ENCODE measurements at places on chromosomes 11 and 22.
A peak's percentile ranks its signal among the peaks of the same experiment; 100 is the strongest.

GRCh38 chr11:73176145-73176873 lies 34.2 kb upstream of the FCHSD2 start:
- no peak for DNase-seq

- DNase-seq: no peak
These were observed 62.3 kb downstream of the DEUP1 start for GRCh38 chr11:93392867-93393266.

- DNase-seq: peak; percentile 66
These were observed 137.1 kb downstream of the CTTN start for GRCh38 chr11:70535191-70535971.

DNA sequence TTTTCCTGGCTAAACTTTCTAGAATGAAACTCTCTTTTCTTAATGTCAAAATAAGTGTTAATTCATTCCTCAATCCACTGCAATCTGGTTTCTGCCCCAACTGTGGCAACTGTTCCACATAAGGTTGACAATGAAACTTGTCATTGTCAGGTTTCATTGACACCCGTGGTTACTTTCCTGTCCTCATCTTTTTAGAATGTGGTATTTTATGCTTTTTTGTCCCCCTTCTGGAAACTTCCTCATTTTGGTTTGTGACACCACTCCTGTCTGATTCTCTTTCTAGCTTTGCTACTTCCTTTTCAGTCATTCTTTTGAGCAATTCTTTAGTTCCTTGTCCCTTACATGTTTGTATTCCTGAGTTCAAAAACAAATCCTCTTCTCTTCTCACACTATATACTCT lies 7.5 kb upstream of the PDE3B start:
- no peak for DNase-seq

GRCh38 chr11:71070490-71071453 lies 181.6 kb downstream of the SHANK2 start:
- peak; percentile 43 for DNase-seq

GRCh38 chr11:68940651-68941323 lies 37.1 kb downstream of the IGHMBP2 start:
- DNase-seq: peak; percentile 34

- DNase-seq: no peak
These were observed 77.8 kb downstream of the BBOX1 start for GRCh38 chr11:27118371-27118770.

- DNase-seq: no peak
These were observed 109.6 kb downstream of the TRIM29 start for GRCh38 chr11:120028181-120028896.

GRCh38 chr11:46659908-46660307 lies 40.5 kb downstream of the ARHGAP1 start:
- DNase-seq: no peak

DNA sequence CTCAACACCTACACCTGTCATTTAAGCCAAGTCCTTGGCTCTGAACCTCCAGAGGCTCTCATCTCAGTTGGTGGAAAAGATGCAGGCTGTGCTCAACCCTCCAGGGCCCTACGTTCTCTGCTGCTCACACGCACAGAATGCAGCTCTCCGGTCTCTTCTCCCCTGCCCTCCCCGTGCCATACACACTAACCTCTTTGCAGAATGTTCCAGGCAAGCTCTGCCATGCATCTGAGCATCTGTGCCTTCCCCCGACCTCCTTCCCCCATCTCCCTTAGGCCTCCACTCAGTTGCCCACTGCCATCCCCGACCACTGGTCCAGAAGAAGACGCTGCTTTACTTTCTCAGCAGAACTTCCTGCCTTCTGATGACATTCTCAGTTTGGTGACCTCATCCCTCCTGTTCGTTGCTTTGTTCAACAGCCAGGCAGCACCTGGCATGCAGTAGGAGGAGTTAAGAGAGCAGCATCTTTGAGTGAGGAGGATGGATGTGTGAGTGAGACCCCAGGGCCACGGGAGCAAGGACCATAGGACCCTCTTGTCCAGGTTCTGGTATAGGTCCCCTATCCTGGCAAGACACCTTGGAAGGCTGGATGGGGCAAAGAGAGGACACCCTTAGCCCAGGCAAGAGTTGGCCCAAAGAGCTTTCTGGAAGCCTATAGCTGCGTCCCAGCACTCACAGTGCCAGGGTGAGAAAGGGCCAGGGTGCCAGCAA lies 598.0 kb downstream of the BRD1 start:
- DNase-seq: peak; percentile 51

All from chondrocyte (in vitro differentiated cells).